ENCODE measurements at places on chromosomes 2 and 18.

GRCh38 chr18:32520771-32521170 lies 50.1 kb upstream of the GAREM1 start:
- no peak for DNase-seq

DNA sequence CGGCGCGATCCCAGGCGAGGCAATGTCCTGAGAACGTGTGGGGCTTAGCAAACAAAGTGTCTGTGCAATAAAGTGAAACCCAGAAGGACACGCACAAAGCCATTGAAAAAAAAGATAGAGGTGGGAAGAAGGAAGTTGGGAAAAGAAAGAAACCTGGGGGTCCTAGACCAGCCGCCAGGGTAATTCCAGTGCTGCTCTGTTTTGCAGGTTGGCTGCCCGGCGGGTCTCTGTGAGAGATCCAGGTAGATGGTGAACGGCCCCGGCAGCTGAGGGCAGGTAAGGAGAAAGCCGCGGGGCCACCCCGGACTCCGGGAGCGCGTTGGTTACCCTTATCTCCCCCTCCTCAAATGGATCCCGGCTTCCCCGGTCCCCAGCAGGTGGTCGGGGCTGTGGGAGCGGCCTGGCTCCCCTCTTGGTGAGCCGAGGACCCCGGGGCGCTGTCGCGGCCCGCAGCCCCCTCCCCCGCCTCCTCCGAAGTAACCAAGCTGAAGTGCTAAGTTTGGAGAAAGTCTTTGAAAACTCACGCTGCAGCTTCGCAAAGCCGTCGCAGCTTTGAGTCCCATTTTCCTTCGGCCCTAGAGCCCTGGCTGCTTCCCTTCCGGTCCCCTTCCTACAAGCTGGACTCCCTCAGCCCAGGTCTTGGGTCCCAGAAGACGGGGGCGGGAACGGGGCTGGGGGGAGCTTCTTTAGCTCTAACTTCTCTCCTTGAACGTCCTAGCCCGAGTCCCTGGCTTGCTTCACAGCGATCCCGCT lies 588 bp downstream of the OTX1 start:
- no peak for DNase-seq

DNA sequence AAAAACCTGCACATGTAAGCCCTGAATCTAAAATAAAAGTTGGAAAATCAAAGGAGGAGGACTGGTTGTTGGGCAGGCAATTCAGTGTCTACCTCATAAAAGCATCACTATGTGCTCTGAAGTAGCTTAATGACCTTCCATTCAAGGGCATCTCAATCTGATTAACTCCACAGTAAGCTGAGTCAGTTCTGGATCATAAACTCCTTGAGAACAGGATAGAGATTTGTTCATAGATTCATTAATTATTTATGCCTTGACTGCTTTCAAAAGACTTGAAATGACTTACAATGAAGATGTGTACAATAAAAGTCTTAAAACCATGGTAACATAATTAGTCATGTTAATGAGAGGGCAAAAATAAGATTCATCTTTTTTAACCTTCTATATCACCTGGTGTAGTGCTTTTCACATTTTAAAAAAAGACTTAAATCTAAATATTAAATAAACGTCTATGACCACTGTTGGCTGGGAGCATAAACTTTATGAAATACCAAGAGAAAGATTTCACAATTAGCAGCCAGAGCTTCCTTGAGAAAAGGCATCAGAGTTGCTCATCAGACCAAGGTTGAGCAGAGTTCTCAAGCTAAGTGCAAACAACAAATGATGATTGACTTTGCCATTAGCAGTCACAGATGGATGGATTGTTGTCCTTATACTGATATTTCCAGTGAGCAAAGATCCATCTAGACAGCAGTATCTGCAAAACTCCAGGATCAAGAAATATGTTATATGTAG lies 237.3 kb upstream of the THUMPD2 start:
- DNase-seq: no peak

DNA sequence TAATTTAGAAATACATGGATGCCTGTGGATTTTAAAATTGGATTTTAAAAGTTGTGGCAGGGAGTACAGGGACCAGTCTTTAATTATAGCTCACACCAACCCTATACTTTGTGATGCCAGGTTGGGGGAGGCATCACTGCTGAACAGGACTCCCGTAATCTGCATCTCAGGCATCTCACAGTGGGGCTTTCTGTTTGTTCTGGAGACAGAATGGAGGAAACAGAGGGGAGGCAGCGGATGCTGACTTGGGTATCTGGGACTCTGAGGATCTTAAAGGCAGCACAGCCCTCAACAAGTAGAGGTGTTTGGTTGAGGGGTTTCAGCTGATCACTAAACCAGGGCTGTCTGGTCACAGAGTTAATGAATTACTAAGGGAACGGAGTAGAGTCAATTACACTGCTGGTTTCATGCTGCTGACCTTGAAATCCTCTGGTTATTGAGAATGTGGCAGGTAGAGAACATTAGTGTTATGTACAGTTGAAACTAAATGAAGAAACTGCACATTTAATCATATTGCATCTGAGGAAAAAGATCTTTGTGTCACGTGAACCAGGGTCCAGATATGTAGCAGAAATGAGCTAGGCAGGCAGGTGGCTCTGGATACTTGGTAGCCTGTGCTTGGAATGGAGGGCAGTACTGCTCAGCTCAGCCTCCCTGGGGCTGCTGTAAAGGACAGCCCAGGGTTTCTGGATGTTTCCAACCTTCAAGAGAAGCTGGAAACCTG lies 40.3 kb downstream of the FHOD3 start:
- no peak for DNase-seq

GRCh38 chr2:123958011-123958410 lies 67.1 kb upstream of the CNTNAP5 start:
- no peak for DNase-seq

- DNase-seq: no peak
Observed at GRCh38 chr18:58158008-58158407, 114.0 kb downstream of the NEDD4L start.

DNA sequence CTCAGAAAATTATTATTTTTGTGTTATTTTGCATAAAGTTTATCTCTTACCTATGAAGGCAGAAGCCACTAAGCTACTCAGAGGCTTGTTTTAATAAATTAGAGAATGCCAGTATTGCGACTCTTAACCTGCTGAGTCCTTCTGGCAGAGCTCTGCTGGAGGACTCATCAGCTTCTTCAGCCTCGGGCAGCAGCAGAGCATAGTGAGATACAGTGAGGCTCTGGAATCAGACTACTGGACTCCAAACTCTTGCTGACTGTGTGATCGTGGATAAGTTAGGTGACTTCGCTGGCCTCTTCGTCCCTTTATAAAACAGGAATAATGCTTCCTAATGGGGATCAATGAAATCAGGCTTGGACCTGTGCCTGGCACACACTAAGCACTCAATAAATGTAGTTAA lies 1.7 kb downstream of the PTRHD1 start:
- DNase-seq: no peak

DNA sequence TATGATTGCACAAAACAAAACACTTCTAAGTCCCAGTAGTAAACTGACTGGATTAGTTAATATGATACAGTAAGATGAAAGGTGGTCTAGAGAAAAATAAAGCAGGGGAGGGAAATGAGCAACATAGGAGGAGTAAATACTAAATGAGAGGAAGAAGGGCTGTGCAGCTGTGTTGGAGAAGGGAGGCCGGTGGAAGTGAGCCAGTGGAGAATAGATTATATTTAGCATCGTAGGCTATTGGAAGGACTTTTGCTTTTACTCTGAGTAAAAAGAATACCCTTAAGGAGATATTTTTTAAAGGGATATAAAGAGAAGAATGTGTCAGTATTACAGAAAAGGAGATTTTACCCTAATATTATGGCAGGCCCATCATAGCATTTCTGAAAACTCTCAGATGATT lies 12.7 kb downstream of the WDR75 start:
- no peak for DNase-seq

GRCh38 chr2:221501210-221501882 lies 70.8 kb downstream of the EPHA4 start:
- DNase-seq: no peak

- no peak for DNase-seq
Observed at GRCh38 chr2:74425523-74425922, 4.0 kb downstream of the WDR54 start.

DNA sequence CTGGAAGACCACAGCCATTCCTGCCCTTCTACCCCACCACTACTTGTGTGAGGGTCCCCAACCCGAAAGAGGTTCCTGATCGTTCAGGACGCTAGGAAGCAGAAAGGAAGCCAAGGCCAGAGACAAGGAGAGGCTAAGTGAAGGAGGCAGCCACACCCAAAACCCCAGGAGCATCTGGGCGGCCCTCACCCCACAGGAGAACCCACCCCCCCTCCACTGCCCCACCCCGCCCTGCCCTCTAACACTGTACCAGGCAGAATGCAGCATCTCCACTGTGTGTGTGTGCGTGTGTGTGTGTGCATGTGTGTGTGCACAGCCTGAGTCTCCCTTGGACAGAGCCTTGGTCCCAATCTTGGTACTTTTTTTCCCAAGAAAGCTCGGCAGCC lies 207.5 kb upstream of the HAAO start:
- no peak for DNase-seq

DNA sequence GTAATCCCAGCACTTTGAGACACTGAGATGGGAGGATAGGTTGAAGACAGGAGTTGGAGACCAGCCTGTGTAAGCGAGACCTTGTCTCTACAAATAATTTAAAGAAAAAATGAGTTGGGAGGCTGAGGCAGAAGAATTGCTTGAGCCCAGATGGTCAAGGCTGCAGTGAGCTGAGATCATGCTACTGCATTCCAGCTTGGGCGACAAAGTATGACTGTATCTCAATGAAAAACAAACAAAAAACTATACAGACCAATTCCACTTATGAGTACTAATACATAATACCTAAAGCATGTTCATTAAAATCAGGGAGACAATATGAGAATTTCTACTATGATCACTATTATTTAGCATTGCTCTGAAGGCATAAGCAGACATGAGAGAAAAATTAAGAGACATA lies 12.6 kb downstream of the RNF149 start:
- DNase-seq: no peak

DNA sequence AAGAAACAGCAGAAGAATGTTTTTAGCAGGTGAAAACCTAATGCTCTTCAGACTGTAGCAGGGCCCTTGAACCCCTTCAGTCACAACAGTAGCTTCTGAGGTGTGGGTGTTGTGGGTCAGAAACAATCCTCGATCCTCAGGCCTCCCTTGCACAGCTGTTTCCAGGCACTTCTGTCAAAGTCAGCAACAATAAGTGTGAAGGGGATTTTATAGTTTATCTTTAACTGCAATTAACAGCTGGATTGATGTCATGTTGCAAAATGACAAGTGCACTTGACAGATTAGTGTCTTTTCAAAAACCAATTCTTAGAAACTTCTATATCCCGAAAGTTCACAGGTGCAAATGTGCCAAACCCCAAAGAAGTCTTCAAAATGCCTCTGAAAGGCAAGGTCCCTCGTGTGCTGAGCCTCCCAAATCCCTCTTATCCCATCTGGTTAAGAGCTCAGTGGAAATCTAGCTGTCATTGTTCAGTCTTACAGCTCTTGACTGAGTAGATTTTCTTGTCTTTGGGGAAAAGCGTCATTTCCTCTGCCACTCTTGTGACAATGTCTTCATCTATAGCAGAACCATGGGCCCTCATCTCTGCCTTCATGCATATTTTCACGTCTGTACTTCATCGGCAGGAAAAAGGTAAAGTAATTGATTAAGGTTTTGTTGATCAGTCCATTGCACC lies 29.6 kb downstream of the M1AP start:
- DNase-seq: no peak

DNA sequence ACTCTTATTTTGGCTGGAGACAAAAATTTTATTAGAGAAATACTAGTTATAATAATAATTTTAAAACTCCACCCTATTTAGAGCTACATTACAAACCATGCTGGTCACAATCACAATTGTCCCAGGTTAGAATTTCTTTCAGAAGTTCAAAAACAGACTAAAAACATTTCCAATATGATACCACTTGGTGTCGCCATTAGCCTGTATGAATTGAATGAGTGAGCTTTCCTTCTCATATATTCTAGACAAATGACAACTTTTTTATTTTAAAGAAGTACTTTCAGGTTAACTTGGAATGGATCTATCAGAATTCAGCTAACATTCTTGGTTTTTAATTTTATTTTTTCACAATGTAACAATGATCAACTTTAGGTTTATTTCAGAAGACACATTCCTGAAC lies 48.0 kb downstream of the SERPINB8 start:
- no peak for DNase-seq

GRCh38 chr2:27370816-27371620 lies 602 bp downstream of the SNX17 start:
- no peak for DNase-seq

DNA sequence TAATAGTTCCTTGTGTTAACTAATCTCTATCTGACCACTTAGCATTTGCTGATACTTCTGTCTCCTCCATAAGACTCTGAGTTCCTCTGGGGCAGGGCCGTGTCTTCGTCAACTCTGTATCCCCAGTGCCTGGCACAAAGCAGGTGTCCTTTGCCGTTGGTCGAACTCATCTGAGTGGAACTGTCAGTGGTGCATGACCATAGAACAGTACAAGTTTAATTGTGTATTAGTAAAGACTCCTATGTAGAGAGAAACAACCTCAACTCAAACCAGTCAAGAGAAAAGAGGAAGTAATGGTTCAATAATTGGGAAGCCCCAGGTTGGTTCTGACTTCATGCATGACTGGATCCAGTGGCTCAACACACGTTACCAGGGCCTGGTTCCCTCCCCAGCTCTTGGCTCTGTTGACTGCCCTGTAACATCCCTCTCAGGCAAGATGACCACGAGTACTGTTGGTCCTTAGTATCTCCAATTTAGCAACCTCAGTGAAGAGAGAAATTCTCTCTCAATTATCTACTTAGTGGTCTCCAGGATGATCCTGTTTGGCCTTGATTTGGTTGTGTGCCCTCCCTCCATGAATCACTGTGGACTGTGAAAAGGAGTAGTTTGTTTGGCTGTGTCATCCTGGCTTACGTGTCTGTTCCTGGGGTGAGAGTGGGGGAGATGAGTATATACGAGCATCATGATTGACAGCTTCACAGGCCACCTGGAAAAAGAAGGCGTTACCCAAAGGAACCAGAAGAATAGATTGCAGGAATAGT lies 58.5 kb upstream of the MSH6 start:
- DNase-seq: no peak

GRCh38 chr2:233807215-233807865 lies 29.2 kb downstream of the MROH2A start:
- DNase-seq: no peak

DNA sequence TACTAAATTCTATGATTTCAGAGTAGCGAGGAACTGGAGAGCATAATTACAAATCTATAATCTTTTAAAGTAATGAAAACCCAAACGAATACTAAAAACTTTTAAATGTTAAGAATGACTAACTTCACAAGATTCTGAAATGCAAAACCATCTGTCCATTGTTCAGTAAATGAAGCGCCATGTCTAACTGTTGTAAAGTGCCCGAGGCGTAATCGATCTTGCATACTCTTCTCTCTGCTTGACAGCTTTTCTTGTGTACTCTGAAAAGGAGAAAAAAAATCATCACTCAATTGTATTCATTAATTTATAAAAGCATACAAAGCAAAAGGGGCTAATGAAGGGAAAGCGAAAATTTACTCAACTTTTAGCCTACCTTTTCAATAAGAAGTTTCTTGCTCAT lies 111.0 kb downstream of the TLK1 start:
- no peak for DNase-seq

DNA sequence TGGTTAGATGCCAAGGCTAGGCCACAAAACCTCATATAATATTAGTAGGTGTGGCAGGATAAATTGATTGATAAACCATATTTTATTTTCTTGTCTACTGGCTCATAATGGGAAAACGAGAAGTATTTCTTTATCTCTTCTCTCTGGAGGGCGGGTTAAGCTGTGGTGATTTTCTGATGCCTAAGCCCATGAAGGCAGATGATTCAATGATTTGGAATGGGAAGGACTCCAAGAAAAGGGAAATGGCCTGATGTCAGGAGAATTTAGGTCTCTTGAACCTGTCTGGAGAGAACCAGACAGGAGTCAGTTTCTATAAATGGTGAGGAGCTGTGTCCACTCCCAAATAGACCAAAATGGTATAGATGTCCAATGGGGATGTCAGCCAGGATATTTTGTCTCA lies 18.7 kb upstream of the MAP4K3 start:
- DNase-seq: no peak
